ENCODE measurements at places on chromosomes 7 and 10.

- no peak for DNase-seq
Observed at GRCh38 chr10:44341886-44342285, 43.0 kb downstream of the CXCL12 start.

DNA sequence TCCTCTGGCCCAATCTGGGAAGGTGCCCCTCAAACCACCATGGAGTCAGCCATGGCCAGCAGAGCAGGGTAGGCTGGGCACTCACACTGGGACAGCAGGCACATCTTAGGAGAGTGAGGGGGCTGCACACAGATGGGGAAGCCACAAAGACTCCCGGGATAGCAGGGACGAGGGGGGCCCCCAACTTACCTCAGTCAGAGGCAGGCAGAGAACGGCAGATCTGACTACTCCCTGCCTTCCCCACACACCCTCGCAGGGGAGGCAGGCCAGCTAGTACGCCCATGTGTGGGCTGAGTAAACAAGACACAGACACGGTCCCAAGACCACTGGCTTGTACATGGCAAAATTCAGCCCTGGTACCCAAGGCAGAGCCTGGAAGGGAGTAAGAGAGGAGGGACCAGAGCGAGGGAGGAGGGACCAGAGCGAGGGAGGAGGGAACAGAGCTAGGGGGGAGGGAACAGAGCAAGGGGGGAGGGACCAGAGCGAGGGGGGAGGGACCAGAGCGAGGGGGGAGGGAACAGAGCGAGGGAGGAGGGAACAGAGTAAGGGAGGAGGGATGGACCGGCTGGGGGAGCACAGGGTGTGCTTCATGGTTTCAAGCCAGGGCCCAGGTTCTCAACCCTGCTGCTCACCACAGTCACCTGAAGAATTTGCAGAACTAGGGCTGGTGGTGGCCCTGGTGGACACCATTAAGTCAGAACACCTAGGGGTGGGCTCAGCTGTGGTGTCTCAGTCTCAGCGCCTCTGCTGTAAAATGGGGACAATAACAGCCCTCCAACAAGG lies 73.8 kb downstream of the RGS10 start:
- DNase-seq: no peak

GRCh38 chr10:33293076-33293475 lies 41.4 kb downstream of the NRP1 start:
- DNase-seq: no peak

DNA sequence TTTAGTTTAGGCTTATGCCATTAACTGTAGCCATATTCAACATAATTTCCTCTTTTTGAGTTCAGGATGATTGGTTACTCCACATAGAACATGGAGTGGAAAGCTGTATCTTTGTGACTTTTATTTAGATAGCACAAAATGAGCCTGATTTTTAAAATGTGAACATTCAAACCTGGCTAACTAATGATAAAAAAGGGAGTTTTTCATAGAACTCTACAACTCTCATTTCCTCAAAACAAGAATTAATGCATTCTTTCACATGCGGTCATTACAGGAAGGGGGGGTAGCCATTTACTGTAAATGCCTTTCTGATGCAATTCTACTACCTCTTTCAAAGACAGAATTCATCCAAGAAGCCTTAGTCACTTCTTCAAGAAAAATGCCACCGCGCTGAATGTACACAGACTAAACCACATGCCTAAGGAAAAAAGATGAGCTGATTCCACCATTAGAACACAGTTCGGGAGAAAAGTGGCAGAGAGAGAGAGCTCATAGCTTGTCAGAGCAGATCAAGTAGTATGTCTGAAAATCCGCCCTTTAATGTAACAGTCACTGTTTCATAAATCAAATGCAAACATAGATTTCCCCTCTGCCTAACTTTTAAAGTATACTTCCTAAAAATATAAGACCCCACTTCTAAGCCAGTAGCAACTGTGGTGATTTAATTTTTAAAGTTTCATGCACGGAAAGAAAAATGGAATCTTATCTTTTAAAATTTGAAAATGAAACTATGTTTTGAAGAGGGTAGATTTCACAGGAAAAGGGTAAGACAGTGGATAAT lies 226.4 kb upstream of the KLF14 start:
- DNase-seq: peak; percentile 99

DNA sequence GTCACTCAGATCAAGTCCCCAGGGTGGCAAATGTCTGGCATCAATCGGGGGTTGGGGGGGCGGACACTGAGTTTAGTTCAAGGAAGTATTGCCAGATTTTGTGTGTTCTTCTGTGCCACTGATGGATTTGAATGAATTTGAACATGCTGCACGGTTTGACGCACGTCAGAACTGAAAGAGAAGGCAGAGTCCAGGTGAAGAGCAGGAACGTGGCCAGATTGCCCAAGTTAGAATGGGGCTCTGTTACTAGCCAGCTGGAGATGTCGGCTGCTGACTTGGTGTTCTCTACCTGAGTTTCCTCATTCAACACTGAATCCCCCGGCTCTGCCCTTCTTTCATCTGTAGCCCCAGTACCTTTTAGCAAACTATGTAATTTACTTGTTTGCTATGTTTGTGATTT lies 180.2 kb downstream of the PRKCQ start:
- no peak for DNase-seq

DNA sequence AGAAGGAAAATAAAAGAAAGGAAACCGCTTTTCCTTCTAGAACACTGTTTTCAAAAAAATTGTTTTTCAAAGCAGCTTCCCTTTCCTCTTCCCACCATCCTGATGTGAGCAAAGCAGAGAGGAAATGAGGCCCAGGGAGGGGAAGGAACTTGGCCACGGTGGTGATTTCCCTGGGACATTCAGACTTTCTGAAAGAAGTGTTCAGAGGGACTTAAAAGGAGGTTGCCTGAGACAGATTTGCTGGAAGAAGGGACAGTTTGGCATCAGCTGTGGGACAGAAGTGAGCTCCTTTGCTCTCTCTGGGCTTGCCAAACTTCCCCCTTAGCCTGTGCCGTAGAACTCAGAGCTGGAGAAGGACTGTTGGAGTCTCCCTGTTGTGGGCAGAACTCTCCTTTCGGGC lies 30.3 kb downstream of the ADCYAP1R1 start:
- DNase-seq: no peak

- DNase-seq: no peak
Observed at GRCh38 chr10:76341740-76342139, 910.3 kb downstream of the LRMDA start.

GRCh38 chr7:20197837-20198236 lies 19.3 kb downstream of the MACC1 start:
- DNase-seq: no peak

DNA sequence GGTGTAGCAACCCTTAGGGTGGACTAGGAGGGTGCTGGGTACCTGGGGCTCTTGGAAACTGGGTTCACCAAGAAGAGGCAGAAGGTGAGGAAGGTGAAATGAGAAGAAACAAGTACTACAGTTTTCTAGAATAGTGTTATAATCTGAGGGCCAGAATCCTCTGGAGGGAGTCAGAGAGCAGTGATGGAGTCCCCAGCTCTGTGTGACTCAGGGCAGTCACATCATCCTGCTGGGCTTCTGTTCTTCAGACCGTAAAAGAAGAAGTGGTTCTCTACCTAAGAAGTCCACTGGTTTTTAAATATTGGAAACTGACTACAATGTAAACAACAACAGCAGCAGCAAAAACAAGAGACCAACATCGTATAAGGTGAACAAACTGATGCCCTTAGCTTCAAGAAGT lies 197.3 kb downstream of the PRPF18 start:
- peak; percentile 41 for DNase-seq

DNA sequence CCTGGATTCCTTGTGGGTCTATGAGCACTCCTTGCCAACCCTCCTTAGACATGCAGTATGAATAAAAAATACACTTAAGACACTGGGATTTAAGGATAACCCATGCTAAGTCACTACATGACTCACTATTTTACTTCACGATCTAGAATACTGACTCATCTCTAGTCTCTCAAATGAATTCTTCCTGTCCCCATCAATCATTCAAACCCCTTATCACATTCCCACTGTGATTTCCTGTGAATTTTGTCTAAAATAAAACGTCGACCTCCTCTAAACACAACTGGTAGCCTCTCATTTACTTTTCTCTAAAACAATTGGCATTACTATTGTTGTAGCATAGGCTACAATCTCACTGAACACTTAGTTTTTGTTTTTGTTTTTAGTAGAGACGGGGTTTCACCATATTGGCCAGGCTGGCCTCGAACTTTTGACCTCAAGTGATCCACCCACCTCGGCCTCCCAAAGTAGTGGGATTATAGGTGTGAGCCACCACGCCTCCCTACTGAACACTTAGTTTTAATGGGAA lies 3.9 kb upstream of the IQUB start:
- peak; percentile 87 for DNase-seq

DNA sequence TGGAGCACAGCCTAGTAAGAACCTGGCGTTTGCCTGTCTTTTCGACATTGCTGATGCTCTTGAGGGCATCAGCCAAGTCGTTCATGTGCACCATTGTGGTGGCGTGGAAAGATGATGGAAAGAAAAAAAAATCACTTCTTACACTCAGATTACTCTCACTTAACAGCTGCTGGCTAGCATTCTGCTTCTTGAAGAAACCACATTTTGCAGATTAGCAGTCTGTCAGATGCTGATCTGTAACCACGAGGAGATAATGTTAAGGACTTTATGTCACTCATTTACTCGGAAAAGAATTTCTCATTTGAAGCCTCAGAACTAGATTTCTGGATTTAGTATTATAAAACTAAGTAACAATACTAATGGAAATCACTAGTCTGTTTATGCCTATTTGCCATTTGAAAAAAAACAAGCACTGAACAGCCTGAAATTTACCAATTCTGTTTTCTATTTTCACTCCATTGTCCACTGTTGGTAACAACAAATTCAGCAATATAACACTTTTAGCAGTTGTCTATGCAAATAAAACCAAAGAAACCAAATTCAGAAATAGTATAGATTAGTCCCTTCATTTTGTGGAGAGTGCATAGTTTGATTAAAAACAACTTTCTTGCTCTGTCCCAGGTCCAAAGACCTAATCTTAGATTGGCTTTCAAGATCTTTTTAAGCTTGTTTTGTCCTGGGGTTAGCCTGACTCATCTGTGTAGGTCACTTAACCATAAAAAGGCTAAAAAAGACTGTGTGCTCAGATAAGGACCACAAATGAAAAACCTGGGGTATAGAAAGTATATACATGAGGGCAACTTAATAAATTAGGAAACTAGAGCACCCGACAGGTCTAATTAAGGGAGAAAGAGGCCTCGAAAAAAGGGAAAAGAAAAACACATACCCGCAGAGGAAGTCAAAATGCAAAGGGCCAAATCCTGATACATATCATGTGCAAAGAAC lies 67.5 kb downstream of the NT5C2 start:
- peak; percentile 27 for DNase-seq

- no peak for DNase-seq
Observed at GRCh38 chr7:83109352-83109751, 53.3 kb downstream of the PCLO start.

- no peak for DNase-seq
Observed at GRCh38 chr7:15218261-15218660, 315.7 kb upstream of the DGKB start.

DNA sequence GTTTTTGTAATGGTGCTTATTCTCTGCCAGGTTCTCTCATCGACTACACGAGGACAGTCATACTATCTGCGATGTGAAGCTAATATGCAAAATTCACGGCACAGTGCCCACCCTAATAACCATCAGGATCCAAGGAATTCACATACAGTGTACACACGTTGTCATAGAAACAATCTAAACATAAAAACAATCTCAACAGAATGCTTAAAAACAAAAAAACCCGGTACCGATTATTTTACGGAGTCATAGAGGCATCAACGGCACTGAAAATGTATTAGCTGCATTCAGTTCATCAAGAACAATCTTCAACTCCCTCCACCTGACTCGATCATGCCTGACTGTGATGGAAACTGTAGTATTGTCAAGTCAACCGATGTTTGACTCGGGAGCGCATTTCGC lies 628 bp downstream of the MRPS33 start:
- peak; percentile 56 for DNase-seq

DNA sequence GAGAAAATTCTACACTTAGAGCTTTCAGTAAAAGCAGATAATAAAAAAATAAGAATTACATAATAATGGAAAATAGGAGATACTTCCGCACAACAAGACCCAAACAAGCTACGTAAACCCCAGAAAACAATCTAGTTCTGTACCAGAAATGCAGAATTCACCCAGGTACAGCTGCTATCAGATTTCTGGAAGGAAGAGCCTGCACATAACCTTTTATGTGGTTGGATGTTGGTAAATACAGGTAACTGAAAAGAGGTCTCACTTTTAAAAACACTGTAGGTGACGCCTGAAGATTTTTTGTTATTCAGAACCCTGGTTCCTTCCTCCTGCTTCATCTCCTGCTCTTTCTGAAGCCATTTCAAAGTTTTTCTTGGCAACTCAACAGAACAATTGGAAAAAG lies 29.9 kb downstream of the PANK1 start:
- no peak for DNase-seq

DNA sequence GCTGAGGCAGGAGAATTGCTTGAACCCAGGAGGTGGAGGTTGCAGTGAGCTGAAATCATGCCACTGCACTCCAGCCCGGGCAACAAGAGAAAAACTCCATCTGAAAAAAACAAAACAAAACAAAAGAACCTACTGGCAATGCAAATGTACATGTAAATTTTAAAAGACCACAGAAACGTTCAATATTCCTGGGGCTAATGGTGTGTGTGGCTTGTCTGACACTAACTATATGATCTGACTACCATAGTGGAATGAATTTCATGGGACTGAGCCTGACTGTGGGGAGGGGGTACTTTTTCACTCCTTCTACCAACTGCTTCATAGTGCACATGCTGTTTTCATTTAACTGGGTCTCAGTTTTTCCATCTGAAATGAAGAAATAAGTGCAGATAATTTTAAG lies 69.6 kb downstream of the ITPRID1 start:
- DNase-seq: no peak

DNA sequence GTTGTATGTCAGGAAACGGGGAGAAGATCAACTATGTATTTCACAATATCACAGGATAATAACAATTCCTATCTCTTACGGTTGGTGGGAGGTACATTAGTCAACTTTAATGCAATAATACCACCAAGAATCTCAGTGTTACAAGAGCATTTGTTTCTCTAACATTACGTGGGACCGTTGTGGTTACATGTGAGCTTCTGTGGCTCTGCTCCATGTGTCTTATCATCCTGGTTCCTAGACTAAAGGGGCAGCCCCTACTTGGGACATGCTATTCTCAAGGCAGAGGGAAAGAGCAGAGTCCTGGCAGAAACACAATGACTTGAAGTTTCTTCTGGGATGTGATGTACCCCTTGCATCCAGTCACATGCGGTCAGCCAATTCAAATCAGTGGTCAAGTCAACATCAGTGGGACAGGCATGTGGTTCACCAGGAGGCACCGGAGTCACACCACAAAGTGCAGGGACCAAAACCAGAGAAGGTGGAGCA lies 2.5 kb upstream of the ZNF22 start:
- peak; percentile 74 for DNase-seq

DNA sequence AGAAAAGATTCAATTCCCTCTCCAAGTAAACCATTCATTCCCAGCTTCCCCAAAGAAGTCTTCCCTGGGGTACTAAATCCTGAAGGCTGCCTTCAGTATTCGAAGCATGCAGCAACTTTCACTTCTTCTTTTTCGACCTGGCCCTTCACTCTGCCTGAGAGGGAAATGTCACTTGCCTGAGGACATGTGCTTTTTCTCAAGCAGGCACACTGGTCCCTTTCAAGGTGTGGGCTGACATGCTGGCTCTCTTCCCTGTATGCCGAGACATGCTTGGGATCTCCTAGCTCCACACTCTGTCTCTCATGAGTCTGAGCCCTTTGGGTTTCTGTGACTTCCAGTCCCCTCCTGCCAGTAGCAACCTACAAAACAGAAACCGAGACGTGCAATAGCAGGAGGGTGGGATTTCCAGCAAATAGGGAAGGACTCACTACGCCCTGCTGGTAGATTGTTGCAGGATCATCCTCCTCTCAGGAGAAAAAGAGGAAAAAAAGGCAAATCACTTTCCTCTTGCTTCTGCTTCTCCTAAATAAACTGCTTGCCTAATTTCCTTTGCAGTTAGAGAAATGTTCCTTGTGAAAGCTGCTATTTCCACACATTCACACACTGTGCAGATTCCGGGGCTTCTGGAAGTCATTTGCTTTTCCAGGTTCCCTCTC lies 33.5 kb downstream of the FIGNL1 start:
- no peak for DNase-seq
